ENCODE measurements at places on chromosomes 5 and 9.

- no peak for DNase-seq
- no peaks in the 10 kb centered on the region for H3K27me3 ChIP-seq
- H3K27ac ChIP-seq = no peak overlapping the region
- no peaks in the 10 kb centered on the region for H3K4me1 ChIP-seq
These were observed 159.1 kb upstream of the PPP2R2B start for GRCh38 chr5:147037515-147038205.

DNA sequence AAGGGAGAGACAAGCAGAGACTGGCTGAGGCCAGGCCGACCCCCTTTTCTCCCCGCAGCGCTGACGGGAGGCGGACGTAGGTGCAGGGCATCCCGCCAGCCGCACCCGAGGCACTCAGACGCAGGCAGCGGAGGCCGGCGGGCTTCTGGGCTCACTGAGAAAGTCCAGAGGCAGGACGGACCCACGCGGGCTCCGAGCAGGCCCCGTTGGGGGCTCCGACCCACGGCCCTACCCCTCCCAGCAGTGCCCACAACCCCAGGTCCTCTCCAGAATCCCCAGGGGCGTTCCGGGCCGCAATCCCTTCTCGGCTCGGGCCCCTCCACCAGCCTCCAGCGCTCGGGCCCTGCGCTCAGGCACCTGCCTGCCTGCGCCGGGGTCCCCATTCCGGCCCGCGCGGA is 543 bp downstream of the MTMR12 start:
- H3K27me3 ChIP-seq = no peaks in the 10 kb centered on the region
- DNase-seq = no peak
- H3K4me1 ChIP-seq = peaks cover 14% of the 10 kb centered on the region
- H3K4me3 ChIP-seq = peak overlapping the region; percentile 72
- H3K27ac ChIP-seq = peak overlapping the region; percentile 79

GRCh38 chr5:133049726-133050048 is 2.1 kb upstream of the HSPA4 start:
- H3K4me1 ChIP-seq = peaks cover 17% of the 10 kb centered on the region
- no peaks in the 10 kb centered on the region for H3K27me3 ChIP-seq
- H3K27ac ChIP-seq = peak overlapping the region; percentile 25
- DNase-seq = no peak

GRCh38 chr5:149938791-149939358 is 5.7 kb downstream of the PDE6A start:
- H3K4me3 ChIP-seq = no peak overlapping the region
- no peak overlapping the region for H3K27ac ChIP-seq
- no peaks in the 10 kb centered on the region for H3K36me3 ChIP-seq
- H3K4me1 ChIP-seq = no peaks in the 10 kb centered on the region
- no peak for DNase-seq

DNA sequence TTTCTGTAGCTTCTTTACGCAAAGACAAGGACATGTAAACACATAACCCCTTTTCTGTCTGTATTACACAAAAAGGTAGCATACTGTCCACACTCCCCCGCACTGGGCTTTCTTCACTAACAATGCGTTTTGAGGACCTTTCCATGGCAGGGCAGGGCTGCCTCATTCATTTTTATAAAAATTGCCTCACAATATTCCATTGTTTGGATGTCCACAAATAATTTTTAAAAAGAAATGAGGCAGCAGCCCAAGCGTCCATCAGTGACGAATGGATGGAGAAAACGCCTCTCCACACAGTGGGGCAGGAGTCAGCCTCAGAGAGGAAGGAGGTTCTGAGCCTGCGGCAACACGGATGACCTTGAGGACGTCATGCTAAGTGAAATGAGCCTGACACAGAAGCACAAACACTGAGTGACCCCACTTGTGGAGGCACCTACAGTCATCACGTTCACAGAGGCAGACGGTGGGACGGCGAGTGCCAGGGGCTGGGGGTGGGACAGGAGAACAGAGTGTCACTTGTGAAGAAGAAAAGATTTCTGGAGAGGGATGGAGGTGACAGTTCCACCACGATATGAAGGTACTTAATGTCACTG is 67.8 kb downstream of the RASGEF1C start:
- no peaks in the 10 kb centered on the region for H3K4me1 ChIP-seq
- no peak overlapping the region for H3K4me3 ChIP-seq
- DNase-seq = no peak
